B cell (primary cell): ENCODE measurements at places on chromosomes 12 and 14. TPM values are rescaled to one million over a fixed set of nuclear protein-coding genes. Genes with fewer than 3 reads are reported as not detected.

DNA sequence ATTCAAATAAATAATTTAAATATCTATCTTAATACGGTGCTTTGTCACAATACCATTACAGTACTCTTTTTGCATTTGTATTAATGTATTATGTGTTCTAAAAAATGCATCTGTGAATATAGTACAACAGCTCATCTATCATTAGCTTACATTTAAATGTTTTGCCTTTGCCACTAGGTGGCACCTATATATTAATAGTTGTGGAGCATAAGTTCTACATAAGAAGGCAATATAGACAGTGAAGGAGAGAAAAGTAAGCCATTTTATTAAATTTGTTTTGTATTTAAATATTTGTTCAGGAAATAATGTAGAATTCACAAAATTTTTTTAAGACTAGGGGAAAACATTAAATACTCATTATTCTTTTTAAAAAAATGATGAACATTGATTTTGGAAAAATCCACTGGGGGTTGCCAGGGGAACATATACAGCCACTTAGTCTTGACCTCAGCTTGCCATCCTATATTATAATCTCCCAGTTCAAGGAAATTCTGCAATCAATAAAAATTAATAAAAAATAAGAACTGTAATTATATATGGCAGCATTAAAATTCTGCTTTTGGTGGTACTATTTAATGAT, 9.8 kb downstream of the CCER1 start:
- no peak for DNase-seq

GRCh38 chr12:2246358-2246757, 193.6 kb downstream of the CACNA1C start:
- DNase-seq: no peak

DNA sequence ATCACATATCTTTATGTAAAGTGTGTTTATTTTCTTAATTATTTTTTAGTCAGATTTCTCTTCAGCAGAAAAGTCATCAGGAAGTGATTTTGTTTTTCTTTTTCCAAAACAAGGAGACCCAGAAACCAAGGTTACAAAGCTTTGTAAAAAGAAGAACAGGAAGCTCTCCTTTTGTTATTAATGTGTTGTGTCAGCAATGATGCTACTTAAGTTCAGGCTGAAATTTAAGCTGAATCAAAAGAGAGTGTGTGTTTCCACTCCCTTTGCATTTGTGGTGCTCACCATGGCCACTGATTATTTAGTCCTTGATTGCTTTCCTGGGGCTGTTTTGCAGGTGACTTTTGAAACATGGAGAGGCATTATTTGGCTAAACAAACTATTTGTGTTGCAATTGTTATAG, 155.3 kb upstream of the ATP2B1 start:
- no peak for DNase-seq

DNA sequence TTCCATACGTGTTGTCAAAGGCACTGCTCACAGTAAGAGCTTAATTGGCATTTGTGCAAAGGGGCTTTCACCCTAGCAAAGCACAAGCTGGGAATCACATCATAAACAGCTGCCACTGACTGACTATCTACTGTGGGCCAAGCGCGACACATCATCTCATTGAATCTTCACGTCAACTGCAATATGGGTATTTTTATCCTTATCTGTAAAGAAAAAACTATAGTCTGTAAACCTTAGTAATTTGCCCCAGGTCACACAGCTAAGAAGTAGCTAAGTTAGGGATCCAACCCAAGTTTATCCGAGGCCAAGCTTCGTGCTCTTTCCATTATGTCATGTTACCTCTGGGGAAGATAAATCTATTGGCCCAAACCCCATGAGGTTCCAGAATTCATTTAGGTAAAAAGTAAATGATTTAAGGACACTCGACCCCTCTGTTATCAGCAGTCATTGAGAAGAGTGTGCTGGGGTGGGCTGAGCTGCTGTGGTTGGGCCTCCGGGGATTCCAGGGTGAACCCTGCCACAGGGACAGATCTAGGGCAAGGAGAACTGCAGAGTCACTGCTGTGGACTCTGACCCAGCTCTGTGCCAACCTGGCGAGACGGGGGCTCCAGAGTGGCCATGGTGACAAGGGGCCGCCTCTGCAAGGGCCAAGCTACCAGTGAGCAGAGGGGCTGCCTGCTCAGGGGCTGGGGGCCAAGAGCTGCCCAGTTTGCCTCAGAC, 27.6 kb downstream of the NCKAP5L start:
- no peak for DNase-seq

- DNase-seq: no peak
Observed at GRCh38 chr12:91885851-91886731, 259.6 kb downstream of the BTG1 start.

DNA sequence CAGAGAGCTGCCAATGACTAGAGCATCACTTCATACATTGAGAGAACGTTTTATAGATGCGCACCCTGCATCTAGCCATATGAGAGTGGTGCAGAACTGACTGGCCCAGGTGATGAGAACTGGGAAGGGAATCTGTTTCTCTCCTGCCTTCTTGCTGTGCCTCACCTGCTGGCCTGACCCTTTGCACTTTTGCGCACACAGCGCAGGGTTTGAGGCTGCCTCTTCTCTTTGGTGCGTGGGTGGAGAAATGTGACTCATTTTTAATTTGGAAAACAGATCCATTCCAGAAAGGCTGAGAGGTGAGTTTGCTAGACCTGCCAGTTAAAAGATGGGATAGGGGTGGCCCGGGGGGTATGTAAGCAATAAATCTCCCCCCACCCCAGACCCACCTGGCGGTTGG, 453 bp upstream of the ESRRB start:
- DNase-seq: no peak

- no peak for DNase-seq
Observed at GRCh38 chr12:110680032-110680431, 8.9 kb downstream of the HVCN1 start.

DNA sequence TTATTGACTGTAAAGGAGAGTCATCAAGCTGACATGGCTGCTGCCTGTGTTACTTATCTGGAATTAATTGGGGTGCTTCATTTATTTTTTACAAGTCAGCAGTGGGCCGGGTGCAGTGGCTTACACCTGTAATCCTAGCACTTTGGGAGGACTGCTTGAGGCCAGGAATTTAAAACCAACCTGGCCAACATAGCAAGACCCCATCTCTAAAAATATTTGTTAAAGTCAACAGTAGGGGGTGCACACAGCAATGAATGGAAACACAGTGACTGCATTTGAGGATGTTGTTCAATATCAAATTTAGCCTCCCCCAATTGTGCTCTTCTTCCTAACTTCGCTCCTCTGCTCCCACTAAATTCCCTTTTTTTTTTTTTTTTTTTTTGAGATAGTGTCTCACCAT, 52.1 kb downstream of the ANKRD9 start:
- DNase-seq: no peak

- DNase-seq: peak; percentile 9
Observed at GRCh38 chr12:94498073-94498472, 38.4 kb upstream of the CEP83 start.

DNA sequence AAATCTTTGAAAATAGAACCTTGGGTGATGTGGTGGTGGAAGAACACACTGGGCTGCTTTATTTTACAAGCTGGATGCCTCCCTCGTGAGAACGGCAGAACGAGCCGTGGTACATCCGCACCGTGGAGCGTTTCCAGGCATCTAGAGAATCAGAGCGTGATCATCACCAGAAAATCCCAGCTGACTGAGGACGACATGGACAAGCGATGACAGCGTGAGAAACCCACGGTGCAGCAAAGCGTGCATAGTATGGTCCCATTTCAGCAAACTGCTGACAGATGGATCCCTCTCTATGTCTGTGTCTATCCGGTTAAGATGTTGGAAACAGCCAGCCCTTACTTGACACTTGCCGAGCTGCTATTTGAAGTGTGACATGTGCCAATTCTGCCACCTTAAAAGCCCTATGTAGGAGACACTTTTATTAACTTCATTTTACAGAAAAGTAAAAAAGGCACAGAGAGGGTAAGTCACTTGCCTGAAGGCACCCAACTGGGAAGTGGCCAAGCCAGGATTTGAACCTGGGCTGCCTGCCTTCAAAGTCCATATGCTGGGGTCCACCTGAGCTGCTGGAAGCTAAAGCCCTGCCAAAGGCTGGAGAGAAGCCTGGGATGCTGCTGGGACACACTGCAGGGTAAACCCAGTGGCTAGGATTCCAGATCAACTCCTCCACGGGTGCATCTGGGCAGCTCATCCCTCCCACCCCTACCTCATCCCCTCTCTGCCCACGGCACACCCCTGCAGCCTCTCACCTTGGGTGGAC, 14.9 kb downstream of the SCARB1 start:
- no peak for DNase-seq

DNA sequence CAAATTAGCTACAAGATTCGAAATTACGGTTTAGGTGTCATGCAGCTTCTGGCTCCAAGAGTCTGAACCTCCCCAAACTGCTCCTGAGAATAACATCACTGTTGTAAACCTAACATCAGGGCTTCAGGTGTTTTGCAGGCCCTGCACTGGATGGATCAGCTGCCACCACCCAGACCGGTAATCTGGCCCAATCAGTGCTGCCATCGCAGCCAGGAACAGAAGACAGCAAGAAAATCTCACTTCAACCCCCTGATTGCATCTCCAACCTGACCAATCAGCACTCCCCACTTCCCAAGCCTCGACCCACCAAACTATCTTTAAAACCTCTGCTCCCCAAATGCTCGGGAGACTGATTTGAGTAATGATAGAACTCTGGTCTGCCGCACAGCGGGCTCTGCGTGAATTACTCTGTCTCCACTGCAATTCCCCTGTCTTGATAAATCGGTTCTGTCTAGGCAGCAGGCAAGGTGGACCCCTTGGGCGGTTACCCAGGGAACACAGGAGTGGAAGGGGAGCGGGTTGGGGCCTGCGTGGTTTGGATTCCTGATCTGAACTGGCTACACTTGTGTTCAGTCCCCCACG, 268.5 kb upstream of the SFSWAP start:
- DNase-seq: no peak

DNA sequence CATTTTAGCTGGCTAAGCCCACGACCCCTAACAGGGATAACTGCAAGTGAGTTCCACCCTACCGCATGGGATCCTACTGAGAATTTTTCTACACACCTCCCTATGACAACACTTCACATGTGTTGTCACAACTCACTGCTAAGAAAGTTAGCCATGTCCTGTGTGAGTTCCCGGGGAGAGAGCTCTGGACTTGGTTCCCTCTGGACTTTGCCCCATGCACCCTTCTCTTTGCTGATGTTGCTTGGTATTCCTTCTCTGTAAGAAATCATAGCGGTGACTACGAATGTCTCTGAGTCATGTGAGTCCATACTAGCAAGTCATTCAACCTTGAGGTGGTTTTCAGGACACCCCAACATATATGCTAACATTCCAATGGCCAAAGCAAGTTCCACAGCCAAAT, 9.5 kb upstream of the CDKN3 start:
- DNase-seq: no peak

DNA sequence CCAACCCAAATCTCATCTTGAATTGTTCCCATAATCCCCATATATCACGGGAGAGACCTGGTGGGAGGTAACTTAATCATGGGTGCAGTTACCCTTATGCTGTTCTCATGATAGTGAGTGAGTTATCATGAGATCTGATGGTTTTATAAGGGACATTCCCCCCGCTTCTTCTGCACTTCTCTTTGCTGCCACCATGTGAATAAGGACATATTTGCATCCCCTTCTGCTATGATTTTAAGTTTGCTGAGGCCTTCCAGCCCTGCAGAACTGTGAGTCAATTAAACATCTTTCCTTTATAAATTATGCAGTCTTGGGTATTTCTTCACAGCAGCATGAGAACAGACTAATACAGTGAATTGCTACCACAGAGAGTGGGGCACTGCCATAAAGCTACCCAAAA, 179.1 kb downstream of the LRIG3 start:
- no peak for DNase-seq

- no peak for DNase-seq
Observed at GRCh38 chr12:117439531-117440001, 78.1 kb upstream of the NOS1 start.

DNA sequence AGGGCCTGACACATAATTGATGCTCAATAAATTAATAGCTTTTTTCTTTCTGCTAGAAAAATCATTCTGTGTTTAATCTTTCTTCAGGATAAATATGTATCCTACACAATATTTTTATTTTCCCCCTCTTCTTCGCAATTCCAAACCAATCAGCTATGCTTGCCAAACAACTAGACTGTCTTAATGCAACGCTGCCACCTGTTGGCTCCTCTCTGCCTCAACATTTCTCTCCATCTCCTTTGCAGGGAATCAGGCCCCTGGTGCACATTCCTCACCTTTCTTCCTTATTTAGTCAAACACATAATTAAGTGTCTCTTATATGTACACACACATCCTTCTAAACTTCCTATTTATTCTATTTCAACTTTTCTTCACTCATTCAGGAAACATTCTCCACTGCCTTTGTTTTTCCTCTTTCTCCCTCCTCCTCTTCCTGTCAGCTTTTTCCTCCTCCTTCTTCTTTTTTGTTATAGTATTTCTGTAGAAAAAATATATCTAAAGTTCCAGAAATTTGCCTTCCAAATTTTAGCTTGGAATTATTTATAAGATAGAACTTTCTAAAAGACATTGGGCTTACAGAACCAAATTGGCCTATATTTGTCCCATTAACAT, 406.0 kb downstream of the PRKD1 start:
- no peak for DNase-seq

- no peak for DNase-seq
Observed at GRCh38 chr14:65565948-65566347, 153.4 kb downstream of the FUT8 start.

- no peak for DNase-seq
Observed at GRCh38 chr12:10276774-10277173, 30.9 kb upstream of the KLRD1 start.

- DNase-seq: no peak
Observed at GRCh38 chr12:14148489-14149270, 167.3 kb upstream of the GRIN2B start.

- DNase-seq: no peak
Observed at GRCh38 chr12:61554268-61555008, 705.8 kb upstream of the USP15 start.

DNA sequence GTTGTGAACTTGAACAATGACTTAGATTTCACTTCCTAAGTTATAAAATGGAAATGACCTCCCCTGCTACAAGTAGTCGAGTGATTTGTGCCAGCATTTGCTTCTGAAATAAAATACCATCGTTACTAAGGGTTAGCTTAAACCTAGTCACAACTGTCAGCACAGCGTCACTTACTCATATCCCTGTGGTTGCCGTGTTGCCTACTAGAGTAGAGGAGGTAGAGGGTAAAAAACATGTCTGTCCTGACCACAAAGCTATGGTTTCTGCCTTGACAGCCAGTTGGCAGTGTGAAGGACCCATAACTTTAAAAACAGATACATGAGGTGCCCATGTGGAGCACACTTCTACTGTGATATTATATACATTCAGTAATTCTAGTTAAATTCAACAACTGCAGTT, 234.2 kb upstream of the RGS6 start:
- DNase-seq: no peak

GRCh38 chr14:95535226-95536021, 574 bp downstream of the GLRX5 start:
- DNase-seq: peak; percentile 30

GRCh38 chr12:109033239-109034196, 12.7 kb upstream of the SVOP start:
- DNase-seq: no peak

GRCh38 chr12:93707836-93708235, 30.7 kb downstream of the CRADD start:
- DNase-seq: no peak

- DNase-seq: no peak
Observed at GRCh38 chr12:118290130-118290529, 82.6 kb downstream of the TAOK3 start.

- DNase-seq: no peak
Observed at GRCh38 chr14:101972126-101972866, 7.9 kb downstream of the DYNC1H1 start.

GRCh38 chr12:11580125-11580751, 69.2 kb upstream of the ETV6 start:
- DNase-seq: no peak

Gene CNIH1
- polyA plus RNA-seq: 37.9 and 66.4 TPM in 2 replicates

Gene OASL
- polyA plus RNA-seq: 0.18 and 0.72 TPM in 2 replicates

Gene PSMA6
- 47.0 and 59.0 TPM in 2 replicates for polyA plus RNA-seq

Gene KLRB1
- polyA plus RNA-seq: 0.12 and 0.53 TPM in 2 replicates

Gene ADCY6
- 0.03 and 0.07 TPM in 2 replicates for polyA plus RNA-seq
